Progenitor cell of endocrine pancreas (in vitro differentiated cells): ENCODE measurements at places on chromosomes 2 and 18.

GRCh38 chr2:109535217-109535946 lies 78.4 kb downstream of the SEPTIN10 start:
- DNase-seq, result no peak

- no peak for DNase-seq
Observed at GRCh38 chr2:120466704-120467054, 120.7 kb downstream of the INHBB start.

DNA sequence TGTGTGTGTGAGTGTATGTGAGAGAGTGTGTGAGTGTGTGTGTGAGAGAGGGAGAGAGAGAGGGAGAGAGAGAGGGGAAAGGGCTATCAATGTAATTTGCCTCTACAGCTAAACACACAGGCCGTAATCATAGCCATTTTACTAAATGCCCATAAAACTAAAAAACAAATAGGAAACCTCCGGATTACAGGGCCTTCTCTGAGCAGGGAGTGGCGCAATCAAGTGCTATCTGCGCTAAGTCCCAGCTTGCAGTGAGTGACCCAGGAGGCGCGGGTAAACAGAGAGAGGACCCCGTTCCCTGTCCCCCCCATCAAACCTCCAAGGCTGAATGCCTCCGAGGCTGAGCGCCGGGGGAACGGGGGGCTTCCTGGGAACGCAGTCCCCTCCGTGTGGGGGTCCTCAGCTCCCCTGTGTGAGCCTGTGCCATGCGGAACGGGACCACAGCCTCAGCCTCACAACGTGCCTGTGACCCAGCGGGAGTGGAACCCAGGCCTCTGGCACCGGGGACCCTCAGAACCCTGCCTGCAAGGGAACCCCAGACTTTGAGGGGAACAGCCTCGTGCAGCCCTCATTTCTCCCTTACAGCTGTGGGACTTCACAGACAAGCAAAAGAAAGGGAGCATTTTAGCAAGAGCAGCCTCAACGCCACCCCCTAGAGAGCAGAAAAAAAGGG lies 54.7 kb upstream of the ID2 start:
- DNase-seq, result no peak

DNA sequence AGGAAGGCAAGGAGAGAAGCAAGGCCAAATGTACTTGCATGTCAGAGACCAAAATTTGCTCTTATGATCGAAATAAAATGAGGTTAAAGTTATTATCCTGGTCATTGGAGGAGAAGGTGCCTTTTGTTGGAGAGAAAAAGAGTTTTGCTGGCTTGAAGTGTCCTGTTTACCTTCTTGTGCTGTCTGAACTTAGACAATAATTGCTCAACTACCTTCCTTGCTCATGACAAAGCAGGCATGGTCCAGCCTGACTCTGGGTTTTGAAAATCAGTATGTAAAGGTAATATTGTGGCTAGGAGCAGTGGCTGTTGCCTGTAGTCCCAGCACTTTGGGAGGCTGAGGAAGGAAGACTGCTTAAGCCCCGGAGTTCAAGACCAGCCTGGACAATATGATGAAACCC lies 89.1 kb downstream of the MEIS1 start:
- DNase-seq, result no peak

GRCh38 chr2:122255924-122256323 lies 500.5 kb downstream of the TSN start:
- no peak for DNase-seq

- DNase-seq, result no peak
Observed at GRCh38 chr2:148596018-148596417, 48.5 kb upstream of the EPC2 start.

DNA sequence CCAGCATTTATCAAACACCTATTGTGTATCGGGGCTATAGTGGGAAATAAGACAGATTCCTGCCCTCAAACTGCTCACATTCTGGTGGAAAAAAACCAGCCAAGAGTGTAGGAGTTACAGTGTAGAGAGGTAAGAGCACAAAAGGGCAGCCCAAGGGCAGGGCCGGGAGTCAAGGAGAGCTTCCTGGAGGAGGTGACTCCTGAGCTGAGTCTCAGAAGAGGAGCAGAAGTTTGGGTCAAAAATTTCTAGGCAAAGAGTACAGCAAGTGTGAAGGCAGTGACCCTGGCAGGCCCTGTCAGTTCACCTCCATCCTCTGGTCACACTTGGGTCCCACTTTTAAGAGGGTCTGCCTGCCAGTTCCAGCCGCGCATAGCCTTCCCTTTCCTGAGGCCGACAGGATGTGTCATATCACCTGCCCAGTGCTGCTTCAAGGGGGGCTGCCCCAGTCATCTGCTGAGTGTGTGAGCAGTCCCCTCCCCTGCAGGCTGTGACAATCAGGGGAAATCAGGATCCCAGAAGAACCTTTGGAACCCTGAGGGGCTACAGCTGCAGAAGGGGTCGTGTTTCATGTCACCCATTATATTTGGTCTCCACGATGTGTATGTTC lies 118.4 kb downstream of the GLI2 start:
- DNase-seq, result no peak

DNA sequence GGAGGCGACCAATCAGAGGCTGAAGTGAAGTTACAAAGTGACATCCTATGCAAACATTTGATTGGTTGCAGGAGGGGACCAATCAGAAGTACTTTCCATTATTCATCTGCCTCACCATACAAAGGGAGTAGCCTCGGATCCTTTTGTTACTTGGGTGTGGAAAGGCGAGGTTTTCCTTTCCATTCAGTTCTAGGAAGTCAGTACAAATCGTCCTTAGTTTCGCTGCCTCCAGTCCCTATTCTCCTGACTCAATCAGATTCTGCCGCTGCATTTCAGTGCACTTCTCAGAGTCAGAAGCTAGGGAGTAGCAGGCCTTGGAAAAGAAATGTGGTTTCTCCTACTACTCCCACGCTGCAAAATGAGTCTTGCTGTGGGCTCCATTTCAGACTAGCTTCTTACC lies 149.4 kb downstream of the DTNA start:
- DNase-seq, result no peak

GRCh38 chr2:174516501-174517378 lies 29.9 kb upstream of the GPR155 start:
- DNase-seq, result no peak

DNA sequence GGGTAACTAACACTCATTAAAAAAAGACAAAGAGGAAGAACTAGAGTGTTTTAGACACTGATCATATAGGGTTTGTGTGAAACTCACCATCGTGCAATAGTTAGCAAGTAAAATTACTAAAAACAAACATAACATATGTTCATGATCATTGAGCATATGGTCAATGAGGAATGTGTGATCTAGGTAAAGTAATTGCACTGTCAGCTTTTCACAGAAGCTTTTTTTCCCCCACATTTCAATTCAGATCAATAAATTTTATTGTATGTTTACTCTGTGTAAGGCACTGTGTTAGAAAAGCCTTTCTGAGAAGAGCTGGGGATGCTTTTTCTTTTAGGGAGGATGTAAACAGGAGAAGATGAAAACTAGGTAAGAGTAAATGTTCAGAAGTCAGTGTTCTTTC lies 348.2 kb downstream of the LRP1B start:
- DNase-seq, result no peak

GRCh38 chr2:239870276-239870675 lies 154.9 kb downstream of the NDUFA10 start:
- DNase-seq, result no peak

- DNase-seq, result no peak
Observed at GRCh38 chr2:45771261-45771660, 119.8 kb downstream of the PRKCE start.

DNA sequence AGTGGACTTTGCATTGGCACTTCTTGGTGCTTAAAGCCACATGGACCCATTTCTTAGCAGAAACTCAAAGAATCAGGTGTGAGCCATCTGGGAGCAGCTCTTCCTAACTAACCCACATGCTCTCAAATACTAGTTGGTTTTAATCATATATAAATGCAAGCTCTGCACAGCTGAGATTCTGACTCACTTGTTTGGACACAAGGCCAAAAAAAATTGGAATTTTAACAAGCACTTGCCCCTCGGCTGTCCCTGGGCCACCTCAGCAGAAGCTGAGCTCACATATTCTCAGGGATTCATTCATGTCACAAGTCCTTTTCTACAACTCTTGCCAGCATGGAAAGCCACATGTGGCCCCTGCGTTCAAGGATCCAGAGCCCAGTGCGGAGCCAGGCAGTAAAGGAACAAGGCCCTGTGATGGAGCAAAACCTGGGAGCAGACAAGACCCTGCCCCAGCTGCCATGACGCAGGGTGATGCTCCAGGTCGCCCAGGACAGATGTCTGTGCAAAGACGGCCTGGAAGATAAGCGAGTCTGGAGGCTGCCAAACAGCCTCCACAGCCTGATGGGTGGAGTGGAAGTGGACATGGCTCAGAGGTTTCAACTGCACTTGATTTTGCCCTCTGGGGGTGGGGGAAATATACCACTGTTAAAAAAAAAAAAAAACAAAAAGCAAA lies 266.5 kb downstream of the EIPR1 start:
- no peak for DNase-seq

DNA sequence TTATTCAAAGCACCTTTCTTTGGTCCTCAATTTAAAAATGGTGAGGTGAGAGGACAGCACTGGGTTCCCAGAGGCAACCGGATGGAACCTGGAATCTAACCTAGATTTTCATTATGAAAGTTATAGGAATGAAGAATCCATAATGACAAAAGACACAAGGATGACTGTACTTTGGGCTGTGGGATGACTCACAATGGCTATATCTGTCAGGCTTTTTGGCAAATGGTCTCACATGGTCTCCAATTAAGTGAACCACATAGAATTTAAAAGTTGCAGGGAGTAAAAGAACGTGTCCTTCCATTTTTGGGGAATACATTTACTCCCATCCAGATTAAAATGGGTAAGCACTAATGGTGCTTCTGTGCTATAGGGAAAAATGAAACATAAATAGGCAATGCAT lies 31.8 kb upstream of the LYPD1 start:
- no peak for DNase-seq
